ENCODE measurements at places on chromosomes 12 and 14. TPM values are rescaled to one million over a fixed set of nuclear protein-coding genes. Genes with fewer than 3 reads are reported as not detected.
A peak's percentile ranks its signal among the peaks of the same experiment; 100 is the strongest.

The CELA1 gene
- 0.09 TPM for total RNA-seq

The AQP2 gene
- total RNA-seq = 0.05 TPM

The ADGRD1 gene
- 0.94 TPM for total RNA-seq

The PXN gene
- 7.2 TPM for total RNA-seq

The SAMD15 gene
- 1.4 TPM for total RNA-seq

The ANG gene
- 0.99 TPM for total RNA-seq

DNA sequence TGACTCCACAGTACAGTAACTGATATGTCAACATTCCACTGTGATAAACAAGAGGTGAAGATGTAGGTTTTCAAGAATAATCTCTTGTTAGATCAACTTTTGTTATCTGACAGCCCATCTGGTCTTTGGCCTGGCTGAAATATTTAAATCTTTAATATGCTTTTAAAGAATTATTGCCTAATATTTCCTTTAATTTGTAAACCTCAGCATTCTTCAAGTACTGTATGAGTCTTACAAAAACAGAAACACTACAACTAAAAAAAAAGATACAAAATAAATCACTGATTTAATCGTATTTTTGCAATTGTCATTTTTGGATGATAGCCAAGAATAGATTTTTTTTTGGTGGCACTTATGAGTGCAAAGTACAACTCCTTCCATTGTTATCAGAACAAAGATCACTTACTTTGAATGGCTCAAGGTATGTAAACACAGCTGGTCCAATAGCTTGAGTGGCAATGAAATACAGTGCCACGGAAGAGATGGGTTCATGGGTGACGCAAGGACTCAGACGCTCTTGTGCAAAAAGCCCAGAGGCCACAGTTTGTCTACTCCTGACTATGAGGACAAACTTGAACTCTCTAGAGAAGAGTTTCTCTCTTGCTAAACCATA lies 109.5 kb downstream of the PAX9 start:
- H3K27ac ChIP-seq = no peak overlapping the region
- H3K27me3 ChIP-seq = no peaks in the 10 kb centered on the region
- H3K36me3 ChIP-seq = no peaks in the 10 kb centered on the region
- no peaks in the 10 kb centered on the region for H3K4me1 ChIP-seq

- no peaks in the 10 kb centered on the region for H3K27me3 ChIP-seq
- no peak overlapping the region for H3K4me3 ChIP-seq
- H3K36me3 ChIP-seq = no peaks in the 10 kb centered on the region
- DNase-seq = peak; percentile 15
Measured at GRCh38 chr14:104393898-104394381, 185.6 kb upstream of the C14orf180 start.

- H3K4me3 ChIP-seq = no peak overlapping the region
- H3K27me3 ChIP-seq = no peaks in the 10 kb centered on the region
- DNase-seq = no peak
- no peaks in the 10 kb centered on the region for H3K36me3 ChIP-seq
- H3K4me1 ChIP-seq = no peaks in the 10 kb centered on the region
Measured at GRCh38 chr12:122813310-122813713, 21.9 kb upstream of the HIP1R start.

DNA sequence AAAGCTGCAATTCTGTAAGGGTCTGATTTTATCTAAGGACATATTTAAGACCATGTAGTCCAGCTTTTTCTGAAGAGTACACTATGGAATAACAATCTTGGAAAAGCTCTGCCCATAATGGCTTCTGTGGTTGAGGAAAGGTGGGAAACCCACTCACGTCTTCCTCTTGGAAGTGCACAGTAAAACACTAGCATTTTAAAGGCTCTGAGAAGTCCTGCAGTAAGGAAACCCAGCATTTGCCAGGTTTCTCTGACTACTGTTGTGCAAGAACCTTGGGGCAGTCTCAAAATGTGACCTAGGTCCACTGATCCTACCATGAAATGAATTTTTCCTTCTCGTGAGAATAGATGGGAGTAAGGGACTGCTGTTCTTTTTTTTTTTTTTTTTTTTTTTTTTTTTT lies 11.9 kb downstream of the MAP1LC3B2 start:
- DNase-seq = no peak
- no peak overlapping the region for H3K27ac ChIP-seq
- H3K27me3 ChIP-seq = no peaks in the 10 kb centered on the region

GRCh38 chr12:52730793-52731192 lies 27.5 kb upstream of the KRT77 start:
- DNase-seq = no peak
- H3K4me1 ChIP-seq = no peaks in the 10 kb centered on the region
- no peak overlapping the region for H3K4me3 ChIP-seq
- no peaks in the 10 kb centered on the region for H3K36me3 ChIP-seq

DNA sequence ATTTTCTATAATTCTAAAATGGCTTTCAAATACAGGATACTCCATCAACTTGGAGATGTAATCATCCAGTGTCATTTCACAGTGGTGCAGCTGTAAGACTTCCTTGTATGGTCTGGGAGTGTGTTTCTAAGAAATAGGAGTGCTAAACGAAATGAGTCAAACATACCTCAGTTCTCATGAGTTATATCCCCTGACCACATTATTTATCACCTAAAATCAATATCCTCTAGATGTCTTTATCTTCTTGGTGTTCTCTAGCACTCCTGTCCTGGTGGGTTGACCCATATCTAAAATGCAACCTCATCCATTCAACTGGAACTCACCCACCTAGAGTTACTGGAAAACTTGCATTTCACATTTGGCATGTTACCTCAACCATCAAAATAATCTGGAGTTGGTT lies 33.2 kb downstream of the TMEM30B start:
- H3K4me1 ChIP-seq = peaks cover 2% of the 10 kb centered on the region
- H3K4me3 ChIP-seq = no peak overlapping the region
- no peaks in the 10 kb centered on the region for H3K27me3 ChIP-seq
- H3K27ac ChIP-seq = no peak overlapping the region
- no peak for DNase-seq
- no peaks in the 10 kb centered on the region for H3K36me3 ChIP-seq

DNA sequence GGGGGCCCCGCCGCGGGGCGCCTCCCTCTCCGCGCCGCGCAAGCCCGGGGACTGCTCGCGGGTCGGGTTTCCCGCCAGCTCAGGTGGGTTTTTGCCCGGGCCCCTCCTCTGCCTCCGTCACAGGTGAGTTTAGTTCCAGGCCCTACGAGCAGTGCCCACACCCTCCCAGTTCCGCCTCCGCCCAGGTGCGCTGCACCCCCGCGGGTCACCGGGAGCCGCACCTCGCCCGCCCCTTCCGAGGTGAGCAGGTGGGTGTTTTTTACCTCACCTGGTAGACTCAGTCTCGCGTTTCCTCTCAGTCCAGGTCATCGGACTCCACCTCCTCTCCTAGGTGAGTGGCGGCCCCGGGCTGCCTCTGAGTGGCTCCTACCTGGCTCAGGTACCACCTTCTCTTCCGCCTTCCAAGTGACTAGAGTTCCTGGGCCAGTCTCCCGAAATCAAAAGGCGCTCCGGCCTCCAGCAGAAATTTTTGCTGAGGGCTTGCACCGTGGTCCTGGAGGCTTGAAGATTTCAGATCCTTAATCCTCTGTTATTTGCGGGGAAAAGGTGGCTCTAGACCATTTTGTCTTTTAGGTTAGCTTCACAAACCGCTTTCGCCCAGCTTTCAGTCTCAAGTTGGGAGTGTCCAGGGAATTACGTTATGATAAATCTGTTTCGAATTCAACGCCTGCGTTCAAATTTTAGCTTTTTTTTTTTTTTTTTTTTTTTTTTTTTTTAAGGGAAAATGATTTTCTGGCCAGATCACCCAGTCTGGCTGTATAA lies at the start of gene TMEM30B:
TSS of gene TMEM30B (minus strand) at position 153 of the 762 bp plus-strand sequence. CDS start 191 bp downstream, outside the sequence.
- DNase-seq = peak; percentile 21
- H3K4me1 ChIP-seq = peaks cover 6% of the 10 kb centered on the region
- peak within 1 kb of the TSS; percentile 22 for H3K27ac ChIP-seq
- H3K36me3 ChIP-seq = no peaks in the 10 kb centered on the region

- DNase-seq = no peak
- no peak overlapping the region for H3K27ac ChIP-seq
- peaks cover 22% of the 10 kb centered on the region for H3K4me1 ChIP-seq
- no peak overlapping the region for H3K4me3 ChIP-seq
- H3K27me3 ChIP-seq = no peaks in the 10 kb centered on the region
Measured at GRCh38 chr14:64763085-64763782, 59.0 kb downstream of the PLEKHG3 start.

- no peak overlapping the region for H3K4me3 ChIP-seq
- no peak overlapping the region for H3K27ac ChIP-seq
- no peaks in the 10 kb centered on the region for H3K36me3 ChIP-seq
- no peaks in the 10 kb centered on the region for H3K27me3 ChIP-seq
- H3K4me1 ChIP-seq = no peaks in the 10 kb centered on the region
- DNase-seq = no peak
Measured at GRCh38 chr12:120980800-120981368, 2.5 kb downstream of the HNF1A start.

DNA sequence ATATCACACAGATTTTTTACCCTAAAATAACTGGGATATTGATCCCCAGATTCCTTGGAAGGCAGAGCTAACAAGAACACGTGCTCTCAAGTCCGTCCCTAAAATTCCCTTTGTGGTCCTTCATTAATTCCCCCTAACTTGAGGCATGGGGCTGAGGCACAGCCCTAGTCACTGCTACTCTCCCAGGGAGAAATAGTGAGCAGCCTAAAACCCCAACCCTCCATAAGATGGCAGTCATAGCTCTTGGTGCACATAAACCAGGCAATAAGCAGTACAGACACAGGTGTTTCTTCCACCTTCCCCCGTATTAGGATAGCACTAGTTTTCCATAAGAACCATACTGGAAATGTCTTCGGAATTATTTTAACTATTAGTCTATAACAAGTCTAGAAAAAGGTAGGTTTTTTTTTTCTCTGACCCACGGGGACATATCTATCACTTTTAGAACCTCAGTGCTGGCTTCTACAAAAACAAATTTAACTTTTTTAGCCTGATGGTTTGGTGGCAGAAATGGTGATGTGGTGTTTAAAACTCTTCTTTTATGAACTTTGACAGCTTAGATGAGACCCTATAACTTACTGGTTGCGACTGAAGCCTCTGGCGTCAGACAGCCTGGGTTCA lies 3.1 kb upstream of the ARHGEF40 start:
- H3K4me3 ChIP-seq = no peak overlapping the region
- DNase-seq = no peak
- H3K27me3 ChIP-seq = peaks cover 48% of the 10 kb centered on the region
- peaks cover 15% of the 10 kb centered on the region for H3K4me1 ChIP-seq
- H3K36me3 ChIP-seq = no peaks in the 10 kb centered on the region

DNA sequence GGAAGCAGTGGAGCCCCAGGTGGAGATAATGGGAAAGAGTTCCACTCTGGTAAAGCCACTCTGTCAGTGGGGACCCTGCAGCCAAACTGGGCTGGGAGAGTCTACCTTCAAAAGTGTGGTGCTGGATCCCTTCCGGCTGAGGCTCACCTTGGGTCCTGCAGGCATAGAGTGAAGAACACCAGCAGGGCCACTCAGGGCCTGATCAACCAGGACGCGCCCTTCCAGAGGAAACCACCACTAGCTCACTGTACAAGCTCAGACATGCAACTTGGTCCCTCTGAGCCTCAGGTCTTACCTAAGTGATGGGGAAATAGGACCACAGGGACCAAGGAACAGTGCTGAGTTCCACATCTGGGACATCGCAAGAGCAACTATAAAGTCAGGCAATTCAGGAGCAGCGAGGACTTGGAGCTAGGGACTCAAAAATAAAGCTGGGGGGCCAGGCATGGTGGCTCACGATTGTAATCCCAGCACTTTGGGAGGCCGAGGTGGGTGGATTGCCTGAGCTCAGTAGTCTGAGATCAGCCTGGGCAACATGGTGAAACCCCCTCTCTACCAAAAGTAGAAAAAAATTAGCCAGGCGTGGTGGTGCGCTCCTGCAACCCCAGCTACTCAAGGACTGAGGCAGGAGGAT lies 5.9 kb upstream of the PRPH start:
- no peak for DNase-seq
- no peak overlapping the region for H3K27ac ChIP-seq
- peaks cover 25% of the 10 kb centered on the region for H3K27me3 ChIP-seq
- no peaks in the 10 kb centered on the region for H3K36me3 ChIP-seq
- H3K4me3 ChIP-seq = no peak overlapping the region
- no peaks in the 10 kb centered on the region for H3K4me1 ChIP-seq

GRCh38 chr14:95374239-95374997 lies 54.7 kb upstream of the CLMN start:
- no peak for DNase-seq
- H3K27me3 ChIP-seq = no peaks in the 10 kb centered on the region
- H3K27ac ChIP-seq = no peak overlapping the region

- H3K27ac ChIP-seq = peak overlapping the region; percentile 57
- no peaks in the 10 kb centered on the region for H3K27me3 ChIP-seq
- peaks cover 18% of the 10 kb centered on the region for H3K4me1 ChIP-seq
- no peak for DNase-seq
Measured at GRCh38 chr14:93033084-93033982, 82.4 kb downstream of the ITPK1 start.

- no peak overlapping the region for H3K27ac ChIP-seq
- DNase-seq = no peak
- H3K4me3 ChIP-seq = no peak overlapping the region
- no peaks in the 10 kb centered on the region for H3K4me1 ChIP-seq
- no peaks in the 10 kb centered on the region for H3K36me3 ChIP-seq
- peaks cover 34% of the 10 kb centered on the region for H3K27me3 ChIP-seq
Measured at GRCh38 chr14:105508601-105509000, 17.6 kb downstream of the TEDC1 start.

- no peaks in the 10 kb centered on the region for H3K27me3 ChIP-seq
- no peaks in the 10 kb centered on the region for H3K36me3 ChIP-seq
- no peak overlapping the region for H3K4me3 ChIP-seq
- no peak for DNase-seq
- no peak overlapping the region for H3K27ac ChIP-seq
Measured at GRCh38 chr14:44820230-44820964, 141.3 kb downstream of the KLHL28 start.

DNA sequence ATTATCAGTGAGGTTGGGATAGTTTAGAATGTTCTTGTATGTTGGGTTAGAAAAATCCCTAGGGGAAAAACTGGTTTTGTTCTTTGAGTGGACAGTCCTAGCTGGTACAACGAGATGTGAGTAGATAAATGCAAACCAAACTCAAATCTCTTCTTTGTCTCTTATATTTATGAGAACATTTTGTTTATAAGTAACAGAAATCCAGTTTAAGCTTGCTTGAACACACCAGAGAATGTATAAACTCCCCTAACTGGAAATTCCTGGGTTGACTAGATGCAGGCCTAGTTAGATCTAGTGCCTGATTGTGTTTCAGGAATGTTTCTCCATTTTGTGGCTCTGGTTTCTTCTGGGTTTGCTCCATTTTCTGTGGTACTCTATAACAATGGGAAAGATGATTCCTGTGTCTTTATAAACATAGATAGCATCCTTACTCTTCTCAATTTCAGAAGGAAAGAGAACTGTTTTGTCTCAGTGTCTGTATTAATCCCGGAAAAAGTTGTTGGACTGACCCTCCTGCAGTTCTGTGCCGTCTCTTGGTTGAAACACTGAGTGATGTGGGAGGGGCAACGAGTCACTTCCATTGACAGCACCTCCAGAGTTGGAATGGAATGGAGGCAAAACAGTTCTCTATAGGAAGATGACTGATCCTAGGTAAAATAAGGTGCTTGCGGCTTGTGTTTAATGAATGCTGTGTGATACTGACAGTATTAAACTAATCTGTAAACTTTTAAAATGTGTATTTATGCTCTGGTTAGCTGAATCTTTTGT lies 244.8 kb downstream of the TMTC2 start:
- H3K36me3 ChIP-seq = no peaks in the 10 kb centered on the region
- no peaks in the 10 kb centered on the region for H3K27me3 ChIP-seq
- H3K27ac ChIP-seq = no peak overlapping the region
- no peak for DNase-seq
- no peaks in the 10 kb centered on the region for H3K4me1 ChIP-seq

- no peak overlapping the region for H3K4me3 ChIP-seq
- peaks cover 41% of the 10 kb centered on the region for H3K4me1 ChIP-seq
- H3K36me3 ChIP-seq = peaks cover 74% of the 10 kb centered on the region
- H3K27me3 ChIP-seq = no peaks in the 10 kb centered on the region
- no peak overlapping the region for H3K27ac ChIP-seq
Measured at GRCh38 chr12:6330192-6330591, 11.7 kb downstream of the TNFRSF1A start.
